ENCODE measurements at places on chromosomes 5 and 9.

- DNase-seq, result no peak
These were observed 37.1 kb downstream of the FBXW11 start for GRCh38 chr5:171969288-171969880.

DNA sequence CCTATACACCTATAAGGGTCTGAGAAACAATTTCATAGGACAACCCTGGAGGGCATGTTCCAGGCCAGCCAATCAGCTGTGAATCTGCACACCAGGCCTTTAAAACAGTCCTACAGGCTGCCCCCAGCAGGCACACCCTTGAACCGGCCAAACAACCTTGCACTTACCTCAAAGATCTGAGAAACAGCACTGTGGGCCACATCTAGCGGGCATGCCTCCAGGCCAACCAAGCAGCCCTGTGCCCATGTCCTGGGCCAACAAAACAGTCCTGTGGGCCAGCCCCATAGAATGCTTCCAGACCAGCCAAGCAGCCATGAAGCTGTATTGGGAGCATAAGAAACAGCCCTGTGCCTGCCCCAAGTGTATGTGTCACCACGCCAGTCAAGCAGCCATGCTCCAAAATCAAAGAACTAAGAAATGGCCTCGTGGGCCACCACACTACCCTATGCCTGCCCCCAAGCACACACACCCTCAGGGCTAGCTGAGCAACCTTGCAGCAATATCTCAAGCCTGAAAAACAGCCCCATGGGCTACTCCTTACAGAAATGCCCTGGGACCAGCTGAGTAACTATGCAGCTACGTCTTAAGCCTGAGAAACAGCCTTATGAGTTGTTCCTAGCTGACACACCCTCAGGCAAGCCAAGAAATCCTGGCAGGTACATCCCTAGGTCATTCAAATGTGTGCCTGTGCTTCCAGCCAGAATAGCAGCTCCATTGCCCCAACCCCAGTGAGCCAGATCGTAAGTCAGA is 2243.8 kb upstream of the C9orf72 start:
- DNase-seq, result no peak

DNA sequence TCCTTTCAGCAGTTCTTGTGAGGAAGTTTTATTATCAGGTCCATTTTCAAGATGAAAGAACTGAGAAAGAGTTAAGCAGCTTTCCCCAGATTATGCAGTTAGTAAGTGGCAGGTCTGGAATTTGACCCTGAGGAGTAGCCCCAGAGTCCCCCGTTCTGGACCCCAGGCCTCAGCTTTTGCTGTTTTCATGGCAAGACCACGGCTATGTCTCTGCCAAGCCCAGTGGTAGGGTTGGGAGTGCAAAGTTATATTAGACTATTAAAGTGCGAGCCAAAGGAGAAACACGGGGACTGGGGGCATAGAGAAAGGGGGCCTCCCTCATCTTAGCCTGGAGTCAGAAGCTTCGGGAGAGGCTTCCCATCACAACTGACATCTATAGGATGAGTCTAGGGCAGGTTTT is 19.3 kb upstream of the ORM1 start:
- DNase-seq, result no peak

GRCh38 chr5:107675201-107675600 is 4.5 kb upstream of the EFNA5 start:
- DNase-seq, result no peak

GRCh38 chr5:156920861-156921431 is 42.1 kb downstream of the TIMD4 start:
- no peak for DNase-seq

GRCh38 chr9:18500451-18500850 is 26.5 kb downstream of the ADAMTSL1 start:
- no peak for DNase-seq

GRCh38 chr5:159098603-159099436 is 896 bp downstream of the EBF1 start:
- DNase-seq, result peak; percentile 60

DNA sequence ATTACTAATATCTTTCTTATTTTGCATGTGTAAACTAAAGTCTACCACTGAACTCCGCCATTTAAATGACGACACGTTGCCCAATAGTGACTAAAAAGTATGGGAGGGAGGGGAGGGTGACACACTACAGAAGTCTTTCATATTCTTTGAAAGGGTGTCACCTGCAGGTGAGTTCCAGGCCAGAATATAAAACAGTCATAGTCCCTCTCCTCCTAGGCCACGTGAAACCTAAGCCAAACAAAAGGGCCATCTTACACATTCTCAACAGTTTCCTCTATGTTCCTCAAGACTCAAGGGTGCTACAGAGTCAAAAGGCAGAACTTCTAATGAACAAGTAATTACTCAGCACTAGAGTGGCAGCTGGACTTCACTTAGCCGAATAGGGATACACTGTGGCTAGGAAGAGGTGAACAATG is 6.4 kb downstream of the CEMIP2 start:
- no peak for DNase-seq

GRCh38 chr9:33017283-33018041 is 7.6 kb upstream of the DNAJA1 start:
- DNase-seq, result no peak

GRCh38 chr5:156735477-156735876 is 114.6 kb upstream of the PPP1R2B start:
- DNase-seq, result no peak

GRCh38 chr9:137406085-137406760 is 16.7 kb downstream of the EXD3 start:
- DNase-seq, result no peak

GRCh38 chr5:13932561-13932960 is 11.9 kb downstream of the DNAH5 start:
- peak; percentile 69 for DNase-seq

GRCh38 chr9:86664603-86665002 is 282.7 kb downstream of the GAS1 start:
- DNase-seq, result peak; percentile 51

GRCh38 chr5:156476678-156477077 is 149.7 kb downstream of the SGCD start:
- no peak for DNase-seq

GRCh38 chr5:17269201-17269600 is 51.8 kb downstream of the BASP1 start:
- DNase-seq, result no peak

DNA sequence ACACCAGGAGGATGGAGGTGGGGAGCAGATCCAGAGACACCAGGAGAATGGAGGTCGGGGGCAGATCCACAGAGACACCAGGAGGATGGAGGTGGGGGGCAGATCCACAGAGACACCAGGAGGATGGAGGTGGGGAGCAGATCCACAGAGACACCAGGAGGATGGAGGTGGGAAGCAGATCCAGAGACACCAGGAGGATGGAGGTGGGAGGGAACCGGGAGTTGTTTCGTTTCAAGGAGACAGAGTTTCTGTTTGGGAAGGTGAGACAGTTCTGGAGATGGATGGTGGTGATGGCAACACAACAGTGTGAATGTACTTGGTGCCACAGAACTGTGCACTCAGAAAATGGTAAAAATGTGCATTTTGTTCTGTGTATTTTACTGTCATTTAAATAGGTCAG is 9.0 kb upstream of the INPP5E start:
- no peak for DNase-seq

- no peak for DNase-seq
These were observed 105.2 kb upstream of the CACNA1B start for GRCh38 chr9:137772281-137772873.

- no peak for DNase-seq
These were observed 76.1 kb downstream of the ADRB2 start for GRCh38 chr5:148902478-148902877.

GRCh38 chr5:62650197-62650596 is 71.6 kb downstream of the LRRC70 start:
- DNase-seq, result no peak

DNA sequence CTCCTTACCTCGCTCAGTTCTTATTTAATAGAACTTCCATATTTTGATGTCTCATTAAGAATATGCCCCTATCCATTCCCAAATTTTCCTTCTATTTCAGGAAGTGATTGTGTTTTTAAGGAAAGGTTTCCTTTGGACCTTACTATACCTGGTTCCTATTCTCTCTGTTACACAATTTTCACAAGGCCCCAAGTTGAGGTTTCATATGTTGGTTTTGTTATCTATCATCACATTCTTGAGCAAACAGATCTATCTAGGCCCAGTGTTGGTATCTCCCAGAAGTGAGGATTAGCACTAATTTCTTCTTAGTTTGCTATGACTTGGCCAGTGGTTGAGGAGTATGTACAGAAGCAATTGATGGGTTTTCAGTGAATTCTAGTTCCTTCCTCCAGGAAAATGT is 41.5 kb downstream of the ALG2 start:
- DNase-seq, result no peak

DNA sequence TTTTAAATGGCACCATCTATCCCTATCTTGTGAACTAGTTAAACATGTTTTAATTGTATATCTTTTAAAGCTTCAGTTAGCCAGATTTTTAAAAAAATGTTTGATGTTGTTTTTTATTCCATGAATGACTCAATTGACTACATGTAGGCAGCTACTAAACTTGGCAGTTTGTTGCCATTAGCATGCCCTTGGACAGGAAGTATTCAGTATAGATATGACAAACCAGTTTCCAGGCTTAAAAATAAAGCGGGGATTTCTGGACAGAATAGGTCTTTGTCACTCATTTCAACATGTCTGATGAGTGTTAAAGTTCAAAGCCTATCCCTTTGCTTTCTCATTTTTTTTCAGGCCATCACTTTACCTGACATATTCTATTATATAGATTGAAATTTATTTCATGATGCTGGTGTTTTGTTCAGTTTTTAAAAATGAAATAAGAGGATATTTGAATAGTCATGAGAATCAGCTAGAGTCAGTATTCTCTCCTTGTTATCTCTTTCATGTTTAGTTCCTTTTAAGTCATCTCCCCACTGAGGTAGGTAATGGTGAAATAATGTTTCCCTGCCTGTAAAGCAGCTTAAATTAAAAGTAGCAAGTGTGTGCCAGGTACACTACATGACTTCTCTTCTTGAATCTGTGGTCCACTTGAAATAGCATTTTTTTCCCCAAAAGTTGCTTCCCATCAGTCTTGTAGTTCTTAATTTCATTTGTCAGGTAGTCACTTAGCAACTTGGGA is 11.9 kb downstream of the TNFAIP8 start:
- DNase-seq, result peak; percentile 31

GRCh38 chr9:86819552-86819951 is 127.8 kb downstream of the GAS1 start:
- DNase-seq, result no peak

DNA sequence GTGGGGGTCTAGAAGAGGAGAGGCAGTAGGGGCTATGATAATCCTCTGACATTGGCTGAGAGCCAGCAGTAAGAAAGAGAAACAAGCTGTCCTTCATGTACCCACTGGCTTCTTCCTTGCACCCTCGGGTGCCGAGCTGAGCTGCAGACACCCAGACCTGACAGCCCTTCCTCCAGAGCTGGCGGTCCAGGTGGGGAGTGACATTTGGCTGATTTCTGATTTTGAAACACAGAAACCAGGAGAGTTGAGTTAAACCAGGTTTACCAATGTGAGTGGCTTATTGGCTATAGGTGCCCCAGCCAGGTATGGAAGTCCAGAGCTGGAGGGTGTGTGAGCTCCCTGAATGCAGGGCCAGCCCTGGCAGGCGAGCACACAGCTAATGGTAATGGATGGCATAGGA is 59.2 kb downstream of the GADD45G start:
- no peak for DNase-seq

Data from M059J (cell line).